ENCODE measurements at places on chromosomes 5 and 9.

DNA sequence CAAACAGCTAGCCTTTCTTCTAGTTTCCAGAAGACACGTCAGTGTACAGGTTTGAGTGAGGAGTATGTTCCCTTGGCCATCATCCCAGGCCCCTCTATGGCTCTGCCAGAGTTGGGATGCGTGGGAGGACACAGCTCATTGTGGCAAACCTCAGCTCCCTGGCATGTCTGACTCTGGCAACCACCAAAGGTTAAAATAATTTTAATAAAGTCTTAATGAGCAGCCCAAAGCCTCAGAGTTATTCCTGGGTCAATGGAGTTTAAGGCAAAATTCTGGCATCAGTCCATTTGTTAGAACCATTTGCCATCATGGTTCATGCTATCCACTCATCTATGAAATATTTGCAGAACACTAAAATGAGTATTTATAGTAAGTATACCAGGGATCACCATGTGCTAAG, 79.8 kb upstream of the PAPPA start:
- no peak for DNase-seq

DNA sequence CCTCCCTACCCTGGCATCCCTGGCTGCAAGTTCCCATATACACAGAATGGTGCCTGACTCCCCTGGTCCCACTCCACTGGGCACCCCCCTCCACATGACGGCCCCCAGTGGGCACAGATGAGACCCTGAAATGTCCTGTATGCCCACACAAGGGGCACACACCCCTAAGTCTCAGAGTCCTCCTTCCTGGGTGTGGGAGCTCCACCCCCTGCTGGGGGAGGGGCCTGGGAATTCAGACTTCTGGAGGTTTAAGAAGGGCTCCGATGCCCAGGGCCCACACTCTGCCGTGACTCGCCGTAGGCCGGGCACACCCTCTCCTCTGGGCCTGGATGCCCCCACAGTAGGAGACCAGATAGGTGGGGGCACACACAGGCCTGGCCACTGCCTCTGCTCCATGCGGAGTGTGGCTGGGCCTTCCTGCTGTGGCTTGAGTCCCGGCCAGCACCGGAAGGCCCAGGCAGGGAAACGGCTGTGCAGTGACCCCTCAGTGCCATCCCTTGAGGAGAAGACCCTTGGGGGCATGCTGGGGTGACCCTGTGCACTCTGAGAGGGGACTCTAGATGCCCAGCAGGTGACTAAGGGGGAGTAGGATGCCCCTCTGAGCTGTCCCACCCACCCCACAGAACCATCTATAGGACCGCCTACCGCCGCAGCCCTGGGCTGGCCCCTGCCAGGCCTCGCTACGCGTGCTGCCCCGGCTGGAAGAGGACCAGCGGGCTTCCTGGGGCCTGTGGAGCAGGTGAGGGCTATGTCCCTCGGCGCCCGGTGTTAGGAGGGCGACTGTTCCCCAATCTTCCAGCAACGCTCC, 6.5 kb downstream of the EGFL7 start:
- DNase-seq = no peak

DNA sequence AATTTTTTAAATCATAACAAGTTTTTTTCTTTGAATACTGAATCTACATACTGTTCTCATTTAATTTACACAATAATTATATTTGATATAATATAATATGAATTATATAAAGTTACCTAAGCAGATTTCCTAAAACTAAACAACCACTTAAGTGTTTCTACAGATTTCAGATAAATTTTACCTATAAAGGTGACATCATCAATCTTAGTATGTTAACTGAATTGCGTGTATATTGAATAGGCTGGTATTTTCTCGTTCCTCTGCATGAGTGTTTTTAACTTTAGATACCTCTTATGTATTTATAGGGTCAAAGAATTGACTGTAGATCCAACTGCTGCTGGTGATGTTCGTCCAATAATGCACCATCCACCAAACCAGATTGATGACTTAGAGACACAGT, 30.3 kb downstream of the DIMT1 start:
- DNase-seq = no peak

DNA sequence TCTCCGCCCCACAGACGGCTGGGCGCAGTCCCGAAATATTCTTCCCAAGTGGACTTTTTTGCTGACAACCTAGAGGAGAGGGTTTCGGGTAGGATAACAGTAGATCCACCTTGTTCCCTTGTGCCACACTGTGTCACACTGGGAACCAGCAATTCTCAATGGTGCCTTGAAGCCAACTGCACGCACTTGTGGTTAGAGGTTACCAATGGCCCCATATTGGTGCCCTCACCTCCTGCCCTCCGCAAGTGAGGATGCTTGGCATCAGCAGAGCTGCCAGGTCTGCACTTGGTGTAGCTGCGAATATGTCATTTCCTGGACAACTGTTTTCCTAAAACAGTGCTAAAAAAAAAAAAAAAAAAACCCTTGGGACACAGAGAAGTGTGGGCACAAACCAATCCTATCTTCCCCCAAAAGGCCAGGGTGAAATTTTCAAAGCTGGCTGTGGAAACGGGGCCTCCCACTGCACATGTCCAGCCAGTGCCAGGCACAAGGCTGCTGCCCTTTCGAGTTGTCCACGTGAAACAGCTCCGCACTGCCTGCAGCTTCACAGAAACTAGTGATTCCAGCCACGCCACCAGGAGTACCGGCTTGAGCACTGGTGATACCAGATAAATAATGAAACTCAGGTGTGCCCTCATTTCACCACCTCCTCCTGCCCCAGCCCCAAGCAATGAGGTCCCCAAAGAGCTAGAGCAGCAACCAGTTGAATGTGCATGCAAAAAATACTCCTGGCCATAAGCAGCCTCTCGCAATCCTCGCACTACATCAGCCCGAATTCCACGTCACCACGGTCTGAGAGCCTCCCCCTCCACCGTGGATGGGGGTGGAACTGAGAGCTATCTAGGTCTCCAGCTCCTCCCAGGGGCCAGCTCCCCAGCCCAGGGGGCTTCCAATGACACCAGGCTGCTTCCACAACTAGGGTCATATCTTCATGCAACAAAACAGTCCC, 51.2 kb downstream of the USP20 start:
- peak; percentile 76 for DNase-seq

- DNase-seq = no peak
These were observed 25.2 kb downstream of the SKP2 start for GRCh38 chr5:36177154-36177553.
